ENCODE measurements at places on chromosomes 11 and 22.

DNA sequence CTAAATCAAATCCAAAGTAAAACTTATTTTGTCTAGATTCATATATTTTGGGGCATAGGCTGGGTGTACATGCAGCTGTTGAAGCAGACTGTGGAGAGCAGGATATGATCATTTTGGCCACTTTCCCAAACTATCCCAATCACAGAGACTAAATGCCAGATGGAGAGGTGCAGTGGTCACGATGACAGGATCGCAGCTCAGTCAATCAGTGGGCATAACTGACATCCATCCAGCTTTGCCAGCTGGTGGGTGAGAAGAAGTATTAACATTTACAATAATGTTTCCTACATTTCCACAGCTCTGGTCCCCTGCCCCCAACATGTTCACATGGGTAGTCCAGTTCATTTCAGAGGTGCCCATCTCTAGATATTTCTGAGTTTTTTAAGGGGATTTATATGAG is 255.5 kb upstream of the SESN3 start:
- DNase-seq: no peak

DNA sequence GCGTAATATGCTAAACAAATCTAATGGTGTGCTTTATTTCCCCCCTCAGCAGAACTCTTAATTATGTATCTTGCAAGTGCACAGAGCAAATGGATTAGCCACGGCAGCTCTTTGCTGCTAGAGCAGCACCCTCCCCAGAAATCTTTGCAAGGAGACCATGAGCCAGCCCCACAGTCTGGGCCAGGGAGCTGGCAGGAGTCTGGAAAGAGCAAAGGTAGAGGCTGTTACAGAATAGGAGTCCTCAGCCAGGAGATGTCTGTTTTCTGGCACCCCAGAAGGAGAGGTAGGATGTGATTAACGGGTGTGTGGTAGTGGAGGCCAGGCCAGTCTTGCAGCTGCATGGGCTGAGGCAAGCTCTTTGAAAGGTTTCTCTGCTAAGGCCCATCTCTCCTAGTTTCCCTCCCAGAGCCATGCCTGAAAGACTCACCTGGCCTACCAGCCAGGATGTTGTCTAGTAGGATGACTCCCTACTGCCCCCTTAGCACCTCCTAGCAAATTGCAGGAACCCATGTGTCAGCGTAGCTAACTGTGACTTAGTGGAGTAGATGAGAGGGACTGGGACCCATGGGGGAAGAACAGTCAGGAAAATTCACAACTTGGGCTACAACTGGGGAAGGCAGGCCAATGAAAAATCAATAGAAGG is 557.2 kb downstream of the BUD13 start:
- DNase-seq: no peak

DNA sequence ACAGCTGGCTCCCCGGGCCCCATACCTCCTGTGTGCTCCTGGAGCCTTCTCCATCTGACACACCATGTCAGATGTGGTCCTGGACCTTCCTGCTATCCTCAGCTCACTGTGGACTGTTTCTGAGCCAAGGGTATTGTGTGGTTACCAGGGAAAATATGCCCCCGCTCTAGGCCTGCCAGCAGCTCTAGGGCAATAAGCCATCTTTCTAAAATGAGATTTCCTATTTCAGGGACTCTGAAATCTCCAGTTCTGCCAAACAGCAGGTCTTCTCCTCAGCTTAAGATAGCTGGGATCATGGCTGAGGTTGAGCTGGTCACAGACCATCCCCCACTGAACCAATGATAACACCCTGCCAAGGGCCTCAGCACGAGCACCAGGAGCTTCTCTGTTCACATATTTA is 227.6 kb downstream of the ST3GAL4 start:
- DNase-seq: no peak

- no peak for DNase-seq
Observed at GRCh38 chr22:23197836-23198235, 17.5 kb downstream of the BCR start.

GRCh38 chr22:17120281-17120680 is 879 bp downstream of the TMEM121B start:
- peak; percentile 59 for DNase-seq
